ENCODE measurements at places on chromosomes 2 and 18.

DNA sequence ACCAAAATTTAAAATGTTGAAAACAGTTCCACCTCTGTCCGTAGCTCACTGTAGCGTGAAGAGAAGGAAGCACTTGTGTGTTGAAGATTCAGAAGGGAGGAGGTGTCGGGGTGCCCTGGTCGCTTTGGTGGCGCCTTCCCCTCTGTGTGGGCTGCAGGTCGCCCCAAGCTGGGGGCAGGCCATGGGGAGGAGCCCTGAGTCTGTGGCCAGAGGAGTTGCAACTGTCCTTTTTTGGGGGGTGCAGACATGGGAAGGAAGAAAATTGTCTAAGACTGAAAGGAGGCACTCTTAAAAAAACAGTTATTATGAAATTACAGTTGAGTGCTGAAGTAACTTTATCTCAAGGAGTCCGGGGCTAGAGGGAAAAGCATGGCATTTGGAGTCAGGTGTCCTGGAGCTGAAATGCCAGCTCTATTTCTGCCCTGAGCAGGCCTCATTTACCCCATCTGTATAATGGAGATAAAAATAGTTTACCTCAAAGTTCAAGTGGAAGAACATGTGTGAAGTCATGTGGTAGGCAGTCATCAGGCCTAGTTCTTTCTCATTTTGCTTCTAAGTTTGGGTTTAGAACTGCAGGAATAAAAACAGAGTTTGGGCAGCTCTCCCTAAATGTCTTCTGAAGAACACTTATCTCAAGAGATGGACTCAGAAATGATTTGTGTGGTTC is 82.1 kb downstream of the RNF144A start:
- DNase-seq, result no peak

GRCh38 chr2:8692783-8693156 is 10.9 kb downstream of the ID2 start:
- DNase-seq, result no peak

GRCh38 chr2:145635706-145636427 is 1115.9 kb upstream of the ZEB2 start:
- DNase-seq, result no peak

DNA sequence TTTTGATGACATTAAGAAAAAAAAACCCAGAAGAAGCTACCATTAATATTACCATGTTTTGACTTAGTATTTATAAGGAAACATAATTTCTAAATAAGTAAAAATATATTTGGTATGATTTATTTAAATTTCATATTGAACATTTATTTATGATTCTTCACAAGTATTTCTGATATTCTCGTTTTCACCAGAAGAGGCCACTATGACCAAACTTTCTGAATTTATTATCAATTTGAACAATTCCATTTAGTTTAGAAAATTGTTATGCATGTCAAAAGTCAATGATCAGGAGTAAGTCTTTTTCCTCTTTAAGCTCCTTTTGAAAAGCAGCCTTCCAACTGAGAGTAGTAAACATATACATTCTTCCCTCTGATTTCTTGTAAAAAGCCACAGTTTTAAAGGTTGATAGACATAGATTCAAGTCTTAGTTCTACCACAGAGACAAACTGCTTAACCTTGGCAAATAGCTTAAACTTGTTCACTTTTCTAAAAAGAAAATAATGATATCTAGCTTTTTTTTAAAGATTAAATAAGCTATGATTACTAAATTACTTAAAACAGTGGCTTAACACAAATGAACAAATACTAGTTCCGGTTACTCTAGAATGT is 329.9 kb downstream of the TRIB2 start:
- peak; percentile 26 for DNase-seq

GRCh38 chr18:45374878-45375630 is 240.2 kb upstream of the SLC14A2 start:
- no peak for DNase-seq

DNA sequence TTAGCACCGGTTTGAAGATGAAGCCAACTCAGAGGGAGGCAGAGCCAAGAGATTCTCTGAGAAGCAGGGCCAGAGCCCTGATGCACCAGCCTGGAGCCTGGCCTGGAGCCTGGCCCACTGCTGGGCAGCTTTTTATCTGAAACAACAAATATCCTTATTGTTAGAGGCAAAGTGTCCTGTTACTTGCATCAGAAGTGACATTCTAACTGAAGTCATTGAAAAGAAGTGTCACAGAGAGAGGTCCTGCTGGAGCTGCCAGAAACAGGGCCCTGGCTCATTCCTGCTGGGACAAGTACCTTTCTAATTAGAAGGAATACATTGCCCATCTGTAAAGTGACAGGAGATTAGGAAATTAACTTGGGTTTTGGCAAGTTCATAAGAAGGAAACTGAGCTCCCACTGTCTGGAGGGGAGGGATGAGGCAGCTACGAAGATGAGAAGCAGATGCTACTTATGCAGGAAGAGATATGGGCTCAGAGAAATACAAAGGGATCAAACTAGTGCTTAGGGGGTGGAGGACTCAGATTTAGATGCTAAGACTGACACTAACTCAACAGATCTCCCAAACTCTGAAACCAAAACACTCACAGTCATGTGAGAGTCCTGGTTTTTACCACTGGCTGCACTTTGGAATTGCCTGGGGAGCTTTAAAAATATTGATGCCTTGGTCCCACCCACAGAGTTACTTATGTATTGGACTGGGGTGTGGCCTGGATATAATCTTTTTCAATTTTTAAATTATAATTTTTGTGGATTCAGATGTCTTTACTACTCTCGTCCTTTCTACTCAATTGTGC is 11.0 kb upstream of the HK2 start:
- peak; percentile 88 for DNase-seq

- DNase-seq, result peak; percentile 19
Observed at GRCh38 chr2:28325567-28326468, 66.8 kb upstream of the FOSL2 start.

- no peak for DNase-seq
Observed at GRCh38 chr2:14558335-14558919, 74.1 kb upstream of the LRATD1 start.

GRCh38 chr2:216694082-216694825 is 1.1 kb downstream of the IGFBP5 start:
- DNase-seq, result peak; percentile 80

DNA sequence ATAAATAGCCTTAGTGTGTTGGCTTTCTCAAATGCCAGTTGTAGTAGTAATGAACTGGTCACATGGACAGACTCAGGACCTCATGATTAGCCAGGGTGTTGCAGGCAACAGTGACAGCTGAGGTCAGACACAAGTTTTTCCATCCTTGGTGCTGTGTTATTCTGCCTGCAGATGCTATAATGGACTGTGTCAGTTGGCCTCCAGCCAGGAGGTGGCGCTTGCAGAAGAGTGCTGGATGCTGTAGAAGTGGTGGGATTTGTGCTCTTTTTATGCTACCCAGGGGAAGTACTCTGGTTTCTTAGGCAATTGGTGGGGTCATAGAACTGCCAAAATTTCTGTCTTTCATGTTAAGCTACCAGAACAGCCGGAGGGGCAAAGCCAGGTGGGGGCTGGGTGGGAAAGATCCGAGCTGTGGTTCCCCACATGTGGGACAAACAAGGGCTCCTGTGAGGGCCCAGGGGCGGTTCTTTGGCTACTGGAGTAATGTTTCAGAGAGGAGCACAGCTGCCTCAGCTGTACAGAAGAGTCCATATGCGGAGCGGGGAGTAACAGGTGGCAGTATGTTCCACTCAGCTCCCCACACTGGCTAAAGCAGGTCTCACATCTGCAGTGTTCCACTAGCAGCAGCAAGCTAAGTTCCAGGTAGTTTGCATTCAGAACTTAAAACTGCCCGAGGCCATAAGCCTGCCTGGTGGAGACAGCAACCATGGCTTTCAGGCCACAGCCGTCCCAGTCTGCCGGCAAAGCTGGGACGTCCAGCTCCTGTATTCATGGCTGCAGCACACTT is 104.4 kb downstream of the GULP1 start:
- DNase-seq, result peak; percentile 5

DNA sequence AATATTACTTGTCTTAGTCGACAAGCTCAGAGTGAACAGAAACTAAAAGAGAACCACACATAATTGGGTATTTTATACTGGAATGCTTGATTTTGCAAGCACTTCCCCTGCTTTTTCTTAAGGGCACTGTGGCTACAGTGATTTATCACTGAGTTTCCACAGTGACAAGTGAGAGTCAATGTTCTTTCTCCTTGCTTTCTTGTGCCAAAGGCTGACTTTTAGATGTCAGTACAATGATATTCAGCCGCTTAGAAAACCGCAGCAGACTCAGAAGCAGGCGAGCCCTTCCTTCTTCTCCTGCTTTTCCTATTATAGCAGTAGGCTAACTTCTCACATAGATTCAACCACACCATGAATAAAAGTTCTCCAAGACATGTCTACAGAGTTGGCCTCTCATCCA is 1603.6 kb upstream of the NXPH2 start:
- no peak for DNase-seq

GRCh38 chr2:69145204-69145603 is 132.2 kb downstream of the ANTXR1 start:
- no peak for DNase-seq

GRCh38 chr2:224837558-224837957 is 121.4 kb upstream of the CCDC195 start:
- no peak for DNase-seq

DNA sequence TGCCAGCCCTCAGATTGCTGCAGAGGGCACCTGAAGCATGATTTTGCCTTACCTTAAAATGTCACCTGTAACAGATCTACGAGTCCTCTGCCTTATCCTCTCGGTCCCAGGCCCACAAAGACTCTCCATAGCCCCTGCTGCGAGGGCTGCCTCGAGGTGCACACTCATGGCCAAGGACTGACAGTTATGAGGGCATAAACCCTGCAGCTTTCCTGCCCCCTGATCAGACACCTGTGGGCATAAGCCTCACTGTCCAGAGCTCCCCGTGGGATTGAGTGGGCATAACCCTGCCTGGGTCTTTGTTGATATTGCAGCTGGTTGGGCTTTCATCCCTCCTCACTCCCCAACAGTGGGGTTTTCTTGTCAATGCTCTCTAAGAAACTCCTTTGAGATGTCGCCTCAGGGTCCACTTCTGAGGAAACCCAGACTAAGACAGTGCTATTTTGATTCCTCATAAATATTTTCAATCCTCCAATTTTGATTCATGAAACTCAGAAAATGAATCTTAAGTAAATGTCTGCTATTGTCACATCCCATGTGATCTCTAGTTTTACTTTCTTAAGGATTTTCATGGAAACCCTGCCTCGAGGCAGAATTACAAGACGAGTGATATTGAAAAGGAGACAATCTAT is 108.5 kb upstream of the NCK2 start:
- no peak for DNase-seq

- DNase-seq, result no peak
Observed at GRCh38 chr2:98849113-98849512, 86.9 kb downstream of the CRACDL start.

DNA sequence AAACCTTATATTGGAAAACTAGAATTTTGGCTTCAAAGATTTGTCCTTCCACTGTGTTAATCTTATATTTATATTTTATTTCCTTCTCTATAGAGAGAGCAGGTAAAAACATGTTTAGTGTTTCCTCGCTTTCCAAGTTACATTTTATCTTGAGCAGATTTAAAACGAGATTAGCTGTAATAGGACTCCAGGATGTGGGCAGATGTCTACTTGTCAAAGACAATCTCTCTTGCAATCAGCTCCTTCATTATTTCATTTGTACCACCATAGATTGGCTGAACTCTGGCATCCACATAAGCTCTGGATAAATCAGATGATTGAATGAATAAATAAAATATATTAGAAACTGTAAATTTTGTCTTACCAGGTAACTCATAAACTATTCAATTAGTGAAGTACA is 17.5 kb upstream of the KANSL1L start:
- peak; percentile 86 for DNase-seq

DNA sequence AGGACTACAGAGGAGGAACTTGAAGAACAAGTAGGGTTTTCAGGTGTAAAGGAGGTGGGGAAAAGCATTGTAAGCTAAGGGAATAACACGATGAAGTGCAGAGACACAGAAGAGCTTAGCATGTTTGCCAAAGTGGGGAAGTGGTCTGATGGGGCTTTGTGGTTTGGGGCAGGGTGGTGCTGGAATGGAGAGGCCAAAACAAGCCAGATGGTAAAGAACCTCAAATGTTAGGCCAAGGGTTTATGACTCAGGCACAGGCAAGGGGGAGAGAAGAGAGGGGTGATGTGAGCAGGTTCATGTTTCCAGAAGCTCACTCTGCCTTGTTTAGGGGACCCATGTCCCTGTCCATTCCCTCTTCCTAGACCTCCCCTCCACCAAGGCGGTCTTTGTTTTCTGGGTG is 104.5 kb upstream of the YWHAQ start:
- no peak for DNase-seq

DNA sequence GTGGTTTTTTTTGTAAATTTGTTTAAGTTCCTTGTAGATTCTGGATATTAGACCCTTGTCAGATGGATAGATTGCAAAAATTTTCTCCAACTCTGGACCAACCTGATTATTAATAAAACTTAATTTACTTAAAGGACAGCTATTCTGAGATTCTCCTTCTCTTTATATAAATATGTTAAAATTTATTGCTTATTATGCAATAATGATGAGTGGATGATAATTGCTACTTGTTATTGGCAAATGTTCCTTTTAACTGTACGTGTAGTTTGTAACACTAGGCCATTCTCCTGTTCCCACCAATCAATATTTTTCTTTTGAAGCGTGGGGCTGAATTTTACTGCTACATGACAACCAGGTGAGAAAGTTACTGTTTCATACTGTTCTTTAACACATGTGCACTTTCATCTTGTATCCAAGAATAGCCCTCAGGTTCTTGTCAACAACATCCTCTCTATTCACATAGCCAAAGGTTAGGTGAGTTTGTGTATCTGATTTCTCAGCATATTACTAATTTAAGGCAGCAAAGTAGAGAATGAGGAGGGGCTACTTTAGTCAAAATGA is 16.6 kb upstream of the STK17B start:
- DNase-seq, result no peak

DNA sequence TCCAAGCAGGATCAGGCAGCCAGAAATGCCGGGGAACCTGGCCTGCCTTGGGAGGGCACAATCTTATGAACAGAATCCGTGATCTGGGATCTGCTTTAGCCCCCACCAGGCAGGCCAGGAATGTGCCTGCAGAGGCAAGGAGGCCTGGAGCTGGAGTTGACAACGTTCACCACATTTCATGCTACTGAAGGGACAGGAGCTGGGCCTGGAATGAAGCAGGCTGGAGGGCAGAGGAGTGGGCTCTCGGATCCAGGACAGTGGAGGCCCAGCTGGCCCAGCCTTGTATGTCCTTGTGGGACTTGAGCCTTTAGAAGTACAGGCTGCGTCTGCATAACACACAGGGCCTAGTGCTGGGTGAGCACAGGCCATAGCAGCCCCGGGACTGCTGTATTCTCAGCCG is 91.8 kb downstream of the KLHL29 start:
- DNase-seq, result no peak

GRCh38 chr18:46877329-46877987 is 39.8 kb downstream of the PIAS2 start:
- DNase-seq, result no peak

Measured in NCI-H82 (cell line).